Activated CD4-positive, alpha-beta T cell treated with anti-CD3 and anti-CD28 coated beads for 4 hours (primary cell): ENCODE measurements at places on chromosomes 12 and 14.

DNA sequence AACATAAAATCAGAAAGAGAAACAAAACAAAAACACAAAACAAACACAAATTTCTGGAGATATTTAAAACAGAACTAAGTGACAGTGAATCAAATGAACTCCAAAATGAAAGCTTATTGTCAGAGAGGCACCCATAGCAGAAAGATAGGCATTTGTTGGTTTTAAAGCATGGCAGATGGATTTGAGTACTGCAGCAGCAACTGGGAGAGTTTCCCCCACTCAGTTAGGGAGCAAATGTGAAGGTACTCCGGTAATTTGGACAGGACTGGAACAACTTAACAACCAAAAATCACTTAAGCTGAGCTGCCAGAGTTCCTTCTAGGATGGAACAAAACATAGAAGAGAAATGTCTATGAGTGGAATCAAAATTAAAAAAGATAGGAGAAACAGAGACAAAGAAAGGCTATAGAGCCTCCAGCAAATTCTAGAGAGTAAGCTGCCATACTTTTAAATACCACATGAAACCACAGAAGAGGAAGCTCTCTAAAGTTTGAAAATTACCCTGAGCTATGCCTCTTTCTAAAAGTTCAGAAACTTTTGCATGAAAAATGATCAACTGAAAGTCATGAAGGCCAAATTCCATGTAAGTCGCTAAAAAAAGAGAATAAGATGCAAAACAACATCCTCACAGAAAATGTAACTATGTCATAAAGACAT, 1248.3 kb upstream of the USP15 start:
- no peak for DNase-seq

DNA sequence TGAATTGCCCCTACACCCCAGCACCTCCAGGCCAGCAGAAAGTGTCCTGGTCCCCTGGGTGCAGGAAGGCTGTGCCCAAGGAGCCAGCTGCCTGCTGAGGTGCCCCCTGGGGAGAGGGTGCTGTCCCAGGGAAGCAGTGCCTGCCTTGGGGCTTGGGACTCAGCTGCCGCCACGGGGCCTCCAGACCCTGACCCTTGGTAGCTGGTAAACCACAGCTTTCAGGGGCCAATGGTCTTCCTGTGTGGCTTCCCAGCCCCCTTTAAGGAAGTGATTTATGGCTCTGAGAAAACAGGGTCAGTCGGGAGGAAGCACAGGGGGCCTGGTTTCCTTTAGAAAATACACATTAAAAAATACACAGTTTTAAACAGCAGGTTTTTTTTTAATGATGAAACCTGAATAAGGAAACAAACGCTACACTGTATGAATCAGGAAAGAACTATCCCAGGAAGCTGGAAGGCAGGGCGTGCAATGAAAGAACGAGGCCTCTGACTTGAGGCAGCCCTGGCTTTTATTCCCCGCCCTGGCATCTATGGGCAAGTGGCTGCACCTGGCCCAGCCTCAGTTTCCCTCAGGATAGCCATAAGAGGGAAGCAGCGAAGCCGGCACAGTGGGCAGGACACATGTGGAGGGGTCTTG, 40.6 kb upstream of the EML1 start:
- DNase-seq, result no peak

- peak; percentile 56 for DNase-seq
These were observed 47.7 kb downstream of the ELK3 start for GRCh38 chr12:96241846-96242256.

- DNase-seq, result no peak
These were observed 211.0 kb upstream of the FAR2 start for GRCh38 chr12:28938056-28938455.

GRCh38 chr12:51281202-51281924, 11.1 kb upstream of the SMAGP start:
- no peak for DNase-seq

GRCh38 chr12:64616201-64616600, 5.9 kb downstream of the RASSF3 start:
- DNase-seq, result no peak

DNA sequence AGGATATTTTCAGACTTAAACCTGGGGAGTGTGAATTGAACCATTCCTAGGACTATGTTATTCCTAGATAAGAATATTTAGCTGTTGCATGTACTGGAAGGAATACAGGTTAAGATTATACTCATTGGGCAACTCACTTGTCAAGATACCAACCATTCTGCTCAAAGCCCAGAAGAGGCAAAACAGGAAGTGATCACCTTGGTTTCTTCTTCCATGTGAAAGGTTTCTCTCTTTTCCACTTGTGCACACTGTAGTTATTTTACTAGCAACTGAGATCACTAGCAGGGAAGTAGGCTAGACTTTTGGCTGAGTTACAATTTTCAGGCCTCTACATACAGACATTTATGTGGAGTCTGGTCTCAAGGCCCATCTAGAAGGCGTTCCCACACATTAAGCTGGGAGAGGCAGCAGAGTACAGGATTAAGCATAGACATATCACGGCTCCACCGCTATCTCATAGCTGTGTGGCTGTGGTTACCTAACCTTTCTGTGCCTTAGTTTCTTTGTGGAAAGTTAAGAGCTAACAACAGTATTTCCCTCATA, 83.9 kb upstream of the FERMT2 start:
- no peak for DNase-seq

DNA sequence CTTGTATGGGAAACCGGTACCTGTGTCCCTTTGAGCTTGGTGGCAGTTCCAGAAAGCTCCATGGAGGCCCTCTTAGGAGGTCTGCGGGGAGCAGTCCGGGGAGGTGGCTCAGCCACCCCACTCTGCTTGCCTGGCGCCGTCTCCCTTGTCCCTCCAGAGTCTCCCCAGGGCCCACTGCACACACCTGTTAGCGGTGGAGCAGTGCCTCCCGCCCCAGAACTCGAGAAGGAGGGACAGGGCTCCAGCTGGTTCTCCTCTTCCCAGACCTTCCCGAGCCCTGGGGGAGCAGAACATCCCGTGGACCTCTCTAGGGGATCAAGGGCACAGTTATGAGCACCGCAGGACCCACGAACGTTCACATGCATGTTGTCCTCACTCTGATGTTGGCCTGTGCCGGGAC, 10.8 kb downstream of the ASPG start:
- no peak for DNase-seq

GRCh38 chr12:70756791-70757190, 119.6 kb upstream of the PTPRB start:
- no peak for DNase-seq

DNA sequence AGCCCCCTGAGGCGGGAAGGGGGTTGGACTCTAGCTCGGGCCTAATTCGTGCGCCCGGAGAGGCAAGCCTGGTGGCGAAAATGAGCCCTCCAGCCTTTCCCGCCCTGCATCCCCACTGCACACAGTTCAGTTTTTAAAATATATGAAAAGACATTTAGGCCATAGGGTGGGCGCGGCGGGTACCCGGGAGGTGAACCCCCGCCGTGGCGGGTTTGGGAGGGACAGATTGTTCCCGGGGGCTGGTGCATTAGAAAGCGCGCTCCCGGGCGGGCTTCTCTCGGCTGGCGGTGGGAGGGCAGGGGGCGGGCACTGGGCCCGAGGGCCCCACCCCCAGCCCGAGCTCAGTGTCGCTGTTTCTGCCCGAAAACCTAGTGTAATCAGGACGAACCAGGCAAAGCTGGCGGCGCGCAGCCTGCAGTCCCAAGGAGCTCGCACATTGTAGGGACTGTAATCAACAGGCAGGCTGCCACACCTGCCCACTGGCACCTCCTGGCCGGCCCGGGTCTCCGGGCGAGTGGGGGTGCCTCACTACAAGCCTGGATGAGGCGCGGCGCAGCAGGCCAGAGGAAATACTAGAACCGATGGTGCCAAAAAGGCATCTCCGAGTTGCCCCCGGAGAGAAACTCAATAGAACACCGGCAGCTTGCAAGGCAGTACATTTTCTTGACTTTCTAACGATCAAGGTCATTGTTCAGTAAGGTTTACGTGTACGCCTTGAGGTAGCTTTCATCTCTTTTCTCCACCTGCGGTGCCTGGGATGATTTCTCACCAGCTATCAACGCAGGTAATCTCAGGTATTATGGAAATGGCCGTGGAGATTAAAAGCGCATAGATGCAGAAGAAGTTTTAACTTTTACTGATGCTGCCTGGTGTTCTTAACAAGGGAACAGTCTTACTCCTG, 764 bp upstream of the SPTB start:
- DNase-seq, result peak; percentile 59

- DNase-seq, result no peak
These were observed 2.5 kb downstream of the IFI27 start for GRCh38 chr14:94113073-94113472.

DNA sequence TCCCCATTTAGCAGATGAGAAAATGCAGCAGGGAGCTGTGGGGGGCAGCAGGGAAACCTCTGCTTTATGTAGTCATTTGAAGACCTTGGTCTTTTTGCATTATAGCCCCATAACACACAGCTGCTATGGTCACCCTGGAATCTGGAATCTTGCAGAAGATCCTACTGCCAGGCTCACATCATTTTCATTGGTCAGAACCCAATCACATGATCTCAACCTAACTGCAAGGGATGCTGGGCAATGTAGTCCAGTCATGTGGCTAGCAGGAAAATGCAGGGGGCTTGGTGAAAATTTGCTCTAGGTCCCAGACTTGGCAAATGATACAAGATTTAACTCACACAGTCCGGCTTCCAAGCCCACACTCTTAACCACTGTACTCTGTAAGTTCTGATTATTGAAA, 1028.7 kb downstream of the AACS start:
- DNase-seq, result no peak

GRCh38 chr14:102593825-102594137, 1.3 kb downstream of the RCOR1 start:
- no peak for DNase-seq

DNA sequence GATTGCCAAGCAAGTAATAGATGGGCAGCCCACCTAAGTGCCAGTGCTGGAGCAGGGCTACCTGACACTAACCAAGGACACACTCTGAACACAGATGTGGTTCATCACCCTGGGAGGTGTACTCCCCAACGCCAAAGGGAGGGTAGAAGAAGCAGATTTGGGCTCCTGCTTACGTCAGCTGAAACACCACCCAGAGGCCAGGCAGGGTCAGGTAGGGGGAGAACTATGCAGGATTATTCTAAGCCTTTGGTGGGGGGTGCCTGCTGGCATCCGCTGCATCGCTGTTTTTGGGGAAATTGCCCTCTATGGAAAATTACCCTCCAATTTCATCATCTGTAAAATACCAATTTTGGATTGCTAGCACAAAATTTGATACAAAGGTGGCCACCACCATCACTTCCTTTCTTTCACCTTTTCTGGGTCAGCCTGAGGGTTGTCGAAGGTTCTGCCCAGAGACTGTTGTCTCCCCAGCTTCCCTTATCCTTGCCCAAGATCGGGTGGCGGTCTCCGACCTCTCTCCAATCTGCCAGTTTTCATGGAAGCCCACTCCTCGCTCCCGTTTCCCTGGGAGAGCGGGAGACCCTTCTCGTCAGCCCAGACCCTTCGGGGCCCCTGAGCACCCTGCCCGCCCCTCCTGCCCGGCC, 535 bp downstream of the BIN2 start:
- peak; percentile 48 for DNase-seq

- no peak for DNase-seq
These were observed 8.9 kb downstream of the FOXA1 start for GRCh38 chr14:37585971-37586796.

DNA sequence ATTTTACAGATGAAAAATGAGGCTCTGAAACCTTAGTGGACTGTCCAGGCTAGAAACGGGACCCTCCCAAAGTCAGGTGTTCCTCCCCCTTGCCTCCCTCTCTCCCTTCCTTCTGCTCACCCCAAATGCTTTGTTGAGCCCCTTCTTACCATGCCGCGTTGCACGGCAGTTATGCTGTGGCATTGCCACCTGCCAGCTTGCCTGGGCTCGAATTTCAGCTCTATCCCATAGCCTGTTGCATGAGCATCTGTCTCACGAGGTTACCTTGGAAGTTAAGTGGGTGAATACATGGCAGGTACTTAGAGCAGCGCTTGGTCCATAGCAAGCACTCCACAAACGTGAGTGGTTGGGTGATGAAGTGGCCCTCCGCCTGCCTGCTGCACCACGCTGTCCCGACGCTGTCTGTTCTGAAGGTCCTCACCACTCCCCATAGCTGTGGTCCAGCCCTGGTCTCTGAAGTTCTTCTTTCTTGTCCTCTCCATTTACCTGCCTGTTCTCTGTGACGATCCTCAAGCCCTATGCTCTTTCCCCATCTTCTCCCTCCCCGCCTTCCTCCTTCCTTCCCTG, 269.9 kb downstream of the CACNA1C start:
- DNase-seq, result no peak

DNA sequence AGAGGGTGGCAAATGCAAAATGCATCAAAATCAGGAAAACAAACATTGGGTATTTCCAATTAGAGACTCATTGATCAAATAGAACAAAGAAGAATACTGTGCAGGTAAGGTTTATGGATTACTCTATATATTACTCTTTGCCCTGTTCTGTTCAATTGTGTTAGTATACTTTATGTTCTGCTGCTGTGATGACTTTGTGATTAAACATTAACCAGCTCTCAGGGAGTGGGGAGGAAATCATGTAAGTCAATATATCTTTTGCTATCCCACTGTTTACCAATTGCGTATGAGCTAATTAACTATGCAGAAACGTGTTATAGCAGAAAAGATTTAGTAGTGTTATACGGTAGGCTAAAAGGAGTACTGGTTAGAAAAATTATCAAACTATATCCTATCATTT, 129.4 kb downstream of the PDE3A start:
- DNase-seq, result no peak

DNA sequence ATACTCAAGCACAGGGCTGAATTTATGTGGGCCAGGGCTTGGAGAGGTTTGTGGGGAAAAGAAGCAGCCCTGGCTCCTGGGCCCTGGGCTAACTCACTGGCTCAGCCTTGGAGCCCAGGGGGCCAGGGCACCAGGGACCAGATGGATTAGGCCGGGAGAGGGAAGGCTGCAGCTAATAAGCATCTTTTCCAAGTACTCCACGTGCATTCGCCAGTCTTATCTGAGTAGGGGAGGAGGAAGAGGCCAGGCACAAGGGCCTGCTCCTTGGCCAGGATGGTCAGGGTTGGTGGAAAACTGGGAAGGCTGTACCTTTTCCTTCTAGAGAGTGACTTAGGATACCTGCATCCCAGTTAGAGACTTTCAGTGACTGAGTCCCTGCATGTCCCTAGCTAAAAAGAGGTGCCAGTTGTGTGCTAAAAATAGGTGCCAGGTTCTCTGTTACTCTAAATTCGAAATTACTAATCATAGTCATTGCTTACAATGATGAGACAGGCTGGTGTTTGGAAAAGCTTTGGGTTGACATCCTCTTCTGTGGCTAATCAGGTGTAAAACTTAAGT, 1.3 kb downstream of the GLRX5 start:
- DNase-seq, result no peak

- DNase-seq, result no peak
These were observed 50.8 kb downstream of the TTLL5 start for GRCh38 chr14:75711796-75712211.

- DNase-seq, result no peak
These were observed 11.1 kb downstream of the GPR84 start for GRCh38 chr12:54352891-54353874.

DNA sequence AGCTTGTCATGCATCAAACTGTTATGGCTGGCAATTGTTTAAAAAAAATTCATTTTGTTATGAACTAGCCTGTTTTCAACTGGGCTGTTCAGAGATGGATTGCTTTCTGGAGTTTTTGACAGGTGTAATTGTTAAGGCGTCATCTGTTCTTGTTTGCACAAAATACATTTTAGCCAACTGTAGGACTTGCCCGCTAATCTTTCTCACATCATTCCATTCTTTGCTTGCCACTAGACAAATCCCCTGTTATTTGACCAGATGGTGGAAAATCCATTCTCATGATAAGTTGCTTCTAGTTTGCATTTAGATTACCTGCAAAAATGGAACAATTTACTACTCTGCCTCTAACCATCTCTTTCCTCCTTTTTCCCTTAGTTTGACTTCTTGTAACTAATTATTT, 114.3 kb downstream of the NPAS3 start:
- no peak for DNase-seq

- no peak for DNase-seq
These were observed 220.8 kb upstream of the NOS1 start for GRCh38 chr12:117582135-117582784.
